Activated T-helper 1 cell treated with Interleukin-2 at 50 U/mL for 16 hours (primary cell): ENCODE measurements at places on chromosomes 6 and 20.
A peak's percentile ranks its signal among the peaks of the same experiment; 100 is the strongest.

DNA sequence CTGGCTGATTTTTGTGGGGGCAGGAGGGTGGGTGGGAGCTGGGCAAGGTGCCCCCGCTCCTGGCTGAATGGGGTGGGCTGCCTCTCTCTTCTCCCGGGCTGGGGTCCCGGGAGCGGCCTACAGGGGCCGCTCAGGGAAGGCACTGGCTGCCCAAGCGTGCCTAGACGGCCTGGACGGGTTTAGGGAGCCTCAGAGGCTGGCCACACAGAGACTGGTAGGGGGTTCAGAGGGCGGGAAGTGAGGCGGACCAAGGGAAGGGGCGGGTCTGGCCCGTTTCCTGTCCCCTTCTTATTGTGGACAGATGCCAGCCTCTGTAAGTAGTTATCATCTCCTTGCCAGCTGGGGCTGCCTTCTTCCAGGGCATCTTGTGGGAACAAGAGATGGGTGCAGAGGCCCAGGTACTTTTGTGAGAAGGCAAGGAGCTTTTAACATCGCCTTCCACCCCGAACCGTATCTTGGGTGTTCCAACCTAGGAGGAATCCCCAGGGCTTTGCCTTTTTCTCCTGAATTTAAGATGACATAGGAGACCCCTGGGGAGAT is 437 bp downstream of the CD40 start:
- no peak for DNase-seq

DNA sequence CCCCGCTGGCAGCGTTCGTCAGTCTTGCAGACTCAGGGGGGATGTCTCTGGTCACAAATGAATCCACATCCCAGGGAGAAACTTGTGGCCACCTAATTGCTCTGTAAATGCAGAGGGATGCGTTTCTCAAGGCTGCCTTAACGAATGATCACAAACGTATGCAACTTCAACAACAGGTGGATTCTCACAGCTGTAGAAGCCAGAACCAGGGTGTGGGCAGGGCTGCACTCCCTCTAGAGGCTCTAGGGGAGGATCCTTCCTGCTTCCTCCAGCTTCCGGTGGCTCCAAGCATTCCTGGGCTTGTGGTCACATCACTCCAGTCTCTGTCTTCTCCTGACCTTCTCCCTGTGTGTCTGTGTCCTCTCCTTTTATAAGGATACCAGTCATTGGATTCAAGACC is 3.3 kb upstream of the TAF4 start:
- DNase-seq: no peak

DNA sequence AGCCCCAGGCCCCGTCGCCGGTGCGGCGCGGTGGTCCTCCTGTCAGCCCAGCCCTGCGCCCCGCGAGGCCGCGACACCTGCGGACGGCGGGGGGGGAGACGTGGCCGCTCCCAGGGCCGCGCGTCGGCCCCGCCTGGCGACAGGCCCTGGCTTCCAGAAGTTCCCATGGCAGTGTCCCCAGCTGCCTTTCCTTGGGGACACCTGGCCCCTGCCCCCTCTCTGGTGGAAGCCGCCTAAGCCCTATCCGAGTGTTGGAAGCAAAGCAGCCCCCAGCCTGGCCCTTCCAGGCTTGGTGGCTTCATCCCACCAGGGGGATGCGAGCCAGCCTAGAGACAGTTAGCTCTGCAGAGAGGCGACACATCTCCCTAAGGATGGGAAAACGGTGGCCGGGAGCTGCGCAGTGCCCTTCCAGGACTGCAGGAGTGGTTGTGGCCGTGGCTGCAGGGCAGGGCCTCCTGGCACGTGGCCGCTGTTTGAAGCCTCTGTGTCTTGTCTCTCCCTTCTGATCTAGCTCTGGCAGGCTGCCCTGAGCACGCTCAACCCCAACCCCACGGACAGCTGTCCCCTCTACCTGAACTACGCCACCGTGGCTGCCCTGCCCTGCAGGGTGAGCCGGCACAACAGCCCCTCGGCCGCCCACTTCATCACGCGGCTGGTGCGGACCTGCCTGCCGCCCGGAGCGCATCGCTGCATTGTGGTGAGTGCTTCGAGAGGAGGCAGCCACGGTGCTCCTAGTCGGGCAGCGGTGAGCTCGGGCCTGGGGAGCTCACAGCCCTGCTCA is 816 bp downstream of the NPEPL1 start:
- no peak for DNase-seq

GRCh38 chr20:41123631-41124030 is 13.7 kb upstream of the PLCG1 start:
- no peak for DNase-seq

DNA sequence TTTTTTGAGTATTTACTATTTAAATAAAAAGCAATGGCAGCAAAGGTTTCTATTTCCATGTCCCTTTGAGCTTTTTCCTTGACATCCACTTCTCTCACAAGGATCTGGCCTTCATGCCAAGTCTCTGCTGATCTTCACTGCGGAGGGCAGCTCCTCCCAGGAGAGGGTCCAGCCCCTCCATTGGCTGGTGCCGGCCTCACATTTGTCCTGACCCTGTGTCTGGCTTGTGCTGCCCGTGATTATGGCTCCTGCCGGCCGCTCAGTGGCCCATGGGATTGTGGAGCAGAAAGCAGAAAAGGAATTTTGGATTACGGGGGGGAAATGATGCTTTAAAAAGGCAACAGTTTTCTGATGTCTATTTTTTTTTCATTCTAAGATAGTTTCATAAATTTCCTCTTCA is 31.2 kb upstream of the PDE7B start:
- no peak for DNase-seq

GRCh38 chr6:91816335-91816734 is 1229.5 kb upstream of the MAP3K7 start:
- no peak for DNase-seq

GRCh38 chr20:32017711-32018251 is 7.5 kb downstream of the CCM2L start:
- peak; percentile 24 for DNase-seq

GRCh38 chr6:4103929-4104328 is 25.0 kb upstream of the FAM217A start:
- DNase-seq: no peak

- no peak for DNase-seq
Observed at GRCh38 chr20:7161690-7162089, 394.2 kb downstream of the BMP2 start.

DNA sequence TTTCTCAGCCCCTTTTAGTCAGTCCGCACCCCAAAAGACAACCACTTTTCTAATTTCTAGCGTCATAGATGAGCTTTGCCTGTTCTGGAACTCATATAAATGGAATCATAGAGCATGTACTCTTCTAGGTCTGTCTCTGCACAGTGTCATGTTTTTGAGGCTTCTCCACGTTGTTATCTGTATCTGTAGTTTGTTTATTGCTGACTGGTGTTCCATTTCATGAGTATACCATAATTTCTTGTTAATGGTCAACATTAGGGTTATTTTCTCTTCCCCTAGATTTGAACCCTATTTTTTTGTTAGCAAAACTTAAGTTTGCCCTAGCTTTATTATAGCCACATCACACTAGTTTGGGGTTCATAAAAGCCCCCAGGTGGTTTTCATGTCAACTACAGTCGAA is 16.2 kb upstream of the SGK2 start:
- DNase-seq: no peak

DNA sequence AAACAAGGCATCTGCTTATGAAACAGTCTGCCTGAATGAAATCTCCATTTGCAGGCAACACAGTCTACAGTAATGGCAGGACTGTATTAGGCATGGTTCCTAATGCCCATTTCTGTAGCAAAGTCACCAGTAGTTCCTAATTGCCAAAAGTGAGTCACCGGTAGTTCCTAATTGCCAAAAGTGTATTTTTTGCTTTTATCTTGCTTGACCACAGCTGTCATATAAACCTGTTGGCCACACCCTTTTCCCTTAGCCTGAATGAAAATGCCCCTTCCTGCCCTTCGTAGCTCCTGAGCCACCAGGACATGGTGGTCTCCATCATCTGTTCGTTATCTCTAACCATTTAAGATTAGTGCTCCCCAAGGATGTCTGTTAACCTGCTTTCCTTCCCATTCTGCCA is 34.5 kb downstream of the MTHFD1L start:
- DNase-seq: no peak

- DNase-seq: no peak
Observed at GRCh38 chr6:45272626-45273025, 55.5 kb upstream of the RUNX2 start.

DNA sequence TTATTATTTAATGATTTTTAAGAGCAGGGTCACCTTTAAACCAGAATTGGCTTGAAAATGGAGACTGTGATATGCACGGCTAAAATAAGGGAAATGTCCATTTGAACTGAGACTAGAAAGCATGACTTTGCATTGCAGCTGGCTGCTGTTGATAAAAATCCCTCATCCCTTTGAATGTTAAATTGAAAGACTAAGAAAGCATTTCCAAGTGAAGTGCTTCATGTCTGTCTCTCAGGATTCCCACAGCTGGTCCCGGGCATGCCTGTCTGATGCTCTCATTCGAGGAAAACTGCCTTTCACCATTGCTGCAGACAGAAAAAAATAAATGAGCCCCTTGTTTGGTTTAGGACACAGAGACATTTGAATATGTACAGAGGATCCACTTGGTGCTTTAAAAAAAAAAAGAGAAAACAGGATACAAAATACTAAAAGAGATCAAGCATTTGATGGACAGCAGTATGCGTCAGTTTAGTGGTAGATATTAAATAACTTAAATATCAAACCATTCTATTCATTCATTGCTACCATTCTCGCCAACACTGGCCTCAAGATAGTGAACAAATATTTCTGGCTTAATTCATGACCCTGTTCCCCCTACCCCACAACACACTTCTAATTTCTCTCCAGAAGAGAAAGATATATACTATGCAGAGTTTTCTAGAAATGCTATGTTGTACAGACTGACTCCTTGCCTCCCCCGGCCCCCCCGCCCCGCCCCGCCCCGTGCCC is 55.0 kb downstream of the TBC1D7 start:
- DNase-seq: no peak
